Panc1 (cell line): ENCODE measurements at places on chromosomes 6 and 20. TPM values are rescaled to one million over a fixed set of nuclear protein-coding genes. Genes with fewer than 3 reads are reported as not detected.

DNA sequence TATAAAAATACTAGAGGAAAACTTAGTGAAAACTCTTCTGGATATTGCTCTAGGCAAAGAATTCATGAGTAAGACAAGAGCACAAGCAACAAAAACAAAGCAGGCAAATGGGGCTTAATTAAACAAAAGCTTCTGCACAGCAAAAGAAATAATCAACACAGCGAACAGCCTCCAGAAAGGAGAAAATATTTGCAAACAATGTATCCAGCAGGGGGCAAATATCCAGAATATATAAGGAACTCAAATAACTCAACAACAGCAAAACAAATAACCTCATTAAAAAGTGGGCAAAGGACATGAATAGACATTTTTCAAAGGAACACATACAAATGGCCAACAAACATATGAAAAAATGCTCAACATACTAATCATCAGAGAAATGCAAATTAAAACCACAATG is 17.1 kb upstream of the HECA start:
- no peak for DNase-seq

- no peak for DNase-seq
Observed at GRCh38 chr6:90934081-90934480, 347.2 kb upstream of the MAP3K7 start.

- DNase-seq = no peak
Observed at GRCh38 chr6:132188556-132189264, 212.6 kb downstream of the MOXD1 start.

DNA sequence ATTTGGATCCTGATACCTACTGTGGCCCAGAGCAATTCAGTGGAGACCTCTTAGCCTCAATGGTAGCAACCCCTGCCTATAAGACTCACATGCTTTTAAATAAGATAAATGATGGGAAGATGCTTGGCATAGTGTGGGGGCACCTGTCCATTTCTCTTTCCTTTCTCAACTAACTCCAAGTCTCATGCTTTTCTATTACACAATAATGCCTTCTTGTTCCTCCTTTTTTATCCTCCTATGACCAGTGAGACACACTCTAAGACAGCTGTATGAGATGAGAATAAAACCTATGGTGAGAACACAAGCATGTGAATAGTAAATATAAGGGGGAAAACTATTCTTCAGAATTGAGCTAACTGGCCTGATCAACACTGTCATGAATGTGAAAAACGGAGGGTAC is 147.0 kb upstream of the STXBP5 start:
- no peak for DNase-seq

DNA sequence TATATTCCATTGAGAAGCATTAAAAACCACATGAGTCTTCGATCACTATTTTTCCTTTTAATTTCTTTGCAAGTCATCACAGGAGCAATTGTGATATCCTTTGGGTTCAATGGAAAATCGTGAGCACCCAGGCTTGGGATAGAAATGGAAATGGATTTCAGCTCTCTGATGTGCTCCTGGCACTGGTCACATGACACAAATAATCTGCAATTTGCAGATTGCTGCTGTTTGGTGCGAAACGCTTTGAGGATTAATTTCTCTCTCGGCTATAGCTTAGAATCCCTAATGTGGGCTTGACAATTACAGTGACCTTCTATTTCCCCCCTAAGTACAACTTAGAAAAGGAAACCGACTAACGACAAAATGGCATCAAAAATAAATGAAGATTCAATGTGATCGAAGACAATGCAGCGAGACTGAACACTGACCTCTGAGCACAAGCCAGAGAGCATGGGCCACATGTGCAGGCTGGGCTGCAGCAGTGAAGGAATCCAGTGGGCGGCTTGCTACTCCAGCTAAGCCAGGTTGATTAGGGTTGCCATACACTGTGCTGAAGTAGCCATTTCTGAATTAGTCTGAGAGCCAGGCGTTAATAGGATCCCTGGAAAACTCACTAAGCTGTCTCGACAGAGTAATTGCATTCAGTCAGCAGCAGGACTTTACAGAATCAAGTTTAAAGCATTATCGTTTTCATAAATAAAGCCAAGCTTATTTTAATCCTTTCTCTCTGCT is 301.8 kb upstream of the AGPAT4 start:
- DNase-seq = no peak

GRCh38 chr6:117495425-117495824 is 13.0 kb downstream of the DCBLD1 start:
- DNase-seq = no peak

GRCh38 chr6:137756788-137757187 is 110.3 kb upstream of the TNFAIP3 start:
- no peak for DNase-seq

DNA sequence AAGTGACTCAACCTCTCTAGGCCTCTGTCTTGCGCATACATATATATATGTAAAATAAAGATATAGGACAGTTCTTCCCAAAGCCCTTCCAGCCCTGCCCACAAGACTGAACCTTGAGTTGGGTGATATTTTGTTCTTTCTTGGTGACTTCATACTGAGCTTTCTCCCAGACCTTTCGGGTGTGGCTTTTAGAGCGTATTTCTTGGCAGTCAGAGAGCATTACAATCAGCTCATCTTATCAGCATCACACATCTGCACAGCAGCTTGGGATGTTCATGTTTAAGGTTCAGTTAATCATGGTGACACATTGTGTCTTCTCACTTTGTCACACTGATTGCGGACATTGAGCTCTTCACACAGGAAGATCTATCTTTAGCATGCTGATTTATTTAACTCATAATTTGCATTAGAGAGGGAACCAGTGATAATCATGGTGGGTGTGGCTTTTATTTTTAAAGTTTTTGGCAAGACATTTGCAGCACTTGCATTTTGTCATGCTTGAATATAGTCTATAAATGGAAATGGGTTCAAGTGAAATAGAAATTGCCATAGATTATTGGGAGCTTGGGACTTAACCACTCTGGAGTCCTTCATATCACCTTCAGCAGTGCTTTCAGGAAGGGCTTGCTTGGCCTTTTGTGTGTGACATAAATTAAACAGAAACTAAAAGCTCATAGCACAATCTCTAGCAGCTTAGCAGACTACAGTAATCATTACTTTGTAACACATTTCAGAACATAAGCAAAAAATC is 8.3 kb downstream of the KIF3B start:
- DNase-seq = no peak

DNA sequence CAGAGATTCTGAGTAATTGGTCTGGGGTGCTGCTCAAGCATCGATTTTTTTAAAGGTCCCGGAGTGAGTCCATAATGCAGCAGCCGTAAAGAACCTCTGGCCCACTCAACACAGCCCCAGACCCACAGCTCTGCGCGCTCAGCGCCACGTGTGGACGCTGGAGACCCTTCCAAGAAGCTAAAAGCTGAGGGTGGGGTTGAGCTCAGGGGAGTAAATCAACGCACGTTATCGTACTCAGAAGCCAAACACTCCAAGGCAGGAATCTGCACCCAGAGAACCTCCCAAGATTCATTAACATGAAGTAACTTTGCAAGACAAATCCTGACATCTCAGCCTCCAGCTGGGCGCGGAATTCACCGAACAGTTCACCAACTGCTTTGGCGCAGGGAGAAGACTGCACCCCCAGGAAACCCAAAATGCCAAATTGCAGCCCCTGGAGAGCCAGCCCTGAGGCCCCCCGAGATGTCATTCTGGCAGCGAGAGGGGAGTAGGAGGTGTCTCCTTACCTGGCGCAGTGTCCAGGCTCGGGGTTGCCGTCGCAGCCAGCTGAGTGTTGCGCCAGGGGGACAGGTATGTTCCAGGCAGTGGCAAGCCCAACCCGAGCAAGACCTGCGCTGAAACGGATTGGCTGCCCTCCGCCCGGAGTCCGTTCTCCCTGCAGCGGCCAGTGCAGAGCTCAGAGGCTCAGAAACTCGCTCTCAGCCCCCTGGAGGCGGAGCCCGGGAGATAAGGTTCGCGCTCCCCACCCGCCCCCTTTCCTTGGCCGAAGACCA is at the start of gene COL21A1:
COL21A1 (minus strand) TSS at position 700 of the 773 bp plus-strand sequence. CDS start 64,962 bp downstream, outside the sequence.
- DNase-seq = no peak

DNA sequence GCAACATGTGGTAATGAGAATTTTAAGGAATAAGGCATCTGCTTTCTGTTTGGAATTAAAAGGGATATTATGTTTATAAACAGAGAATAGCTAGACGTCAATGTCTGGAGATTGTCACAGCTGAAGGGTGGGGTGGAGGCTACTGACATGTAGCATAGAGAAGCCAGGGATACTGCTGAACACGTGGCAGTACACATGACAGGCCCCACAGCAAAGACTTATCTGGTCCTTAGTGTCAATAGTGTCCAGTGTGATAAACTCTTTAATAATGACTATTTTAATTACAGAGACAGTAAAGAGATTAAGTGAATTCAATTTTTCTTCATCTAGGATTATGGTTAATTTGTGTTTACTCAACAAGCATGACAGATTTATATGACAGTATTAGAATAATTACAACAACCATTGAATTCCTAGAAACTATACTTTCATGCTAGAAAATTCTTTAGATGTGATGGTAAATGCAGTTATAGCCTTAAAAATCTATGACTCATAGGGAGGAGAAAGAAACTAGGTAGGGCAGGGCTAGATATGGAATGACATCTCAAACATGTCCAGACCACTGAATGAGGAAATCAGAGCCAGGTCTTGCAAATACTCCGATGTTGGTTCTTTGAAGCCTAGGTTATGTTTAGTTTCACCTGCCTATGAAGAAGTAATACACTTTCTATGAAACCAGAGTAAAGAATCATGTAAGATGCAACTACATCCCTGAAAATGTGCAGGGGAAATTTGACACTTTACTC is 399.5 kb downstream of the PHF3 start:
- no peak for DNase-seq

GRCh38 chr6:66553441-66553840 is 846.4 kb upstream of the EYS start:
- DNase-seq = no peak

DNA sequence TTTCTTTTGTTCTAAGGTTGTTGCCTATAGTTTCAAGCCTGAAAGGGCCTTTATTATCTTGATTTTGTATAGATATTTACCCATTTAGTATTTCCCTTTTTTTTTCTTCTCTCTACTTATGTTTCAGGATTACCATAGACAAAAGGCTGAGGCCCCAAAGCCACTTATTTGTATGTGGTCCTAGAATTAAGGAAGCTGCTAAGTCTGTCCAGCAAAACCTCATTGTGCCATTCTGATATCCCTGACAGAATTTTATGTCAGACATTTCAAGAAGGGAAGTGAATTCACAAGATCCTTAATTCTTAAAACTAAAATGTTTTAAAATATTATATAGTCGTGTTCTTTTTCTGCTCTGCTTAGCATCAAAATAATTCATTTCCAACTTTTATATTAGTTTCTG is 6.9 kb downstream of the HAO1 start:
- no peak for DNase-seq

DNA sequence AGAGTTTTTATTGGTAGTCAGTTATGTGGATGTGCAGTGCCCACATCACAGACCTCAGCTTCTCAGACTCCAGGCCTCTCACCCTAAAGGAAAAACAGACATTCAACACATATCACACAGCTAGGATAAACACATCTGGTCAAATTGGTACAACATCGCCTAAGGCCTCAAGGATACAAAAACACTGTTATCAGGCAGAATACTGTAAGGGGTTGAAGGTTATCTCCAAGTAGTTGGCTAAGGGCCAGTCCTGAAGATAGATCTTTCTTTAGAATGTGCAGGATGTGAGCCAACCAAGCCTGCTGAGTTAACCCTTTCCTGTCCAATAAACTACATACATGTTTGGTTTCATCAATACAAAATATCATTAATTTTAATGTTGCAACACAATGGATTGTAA is 308.4 kb upstream of the GJE1 start:
- DNase-seq = no peak

DNA sequence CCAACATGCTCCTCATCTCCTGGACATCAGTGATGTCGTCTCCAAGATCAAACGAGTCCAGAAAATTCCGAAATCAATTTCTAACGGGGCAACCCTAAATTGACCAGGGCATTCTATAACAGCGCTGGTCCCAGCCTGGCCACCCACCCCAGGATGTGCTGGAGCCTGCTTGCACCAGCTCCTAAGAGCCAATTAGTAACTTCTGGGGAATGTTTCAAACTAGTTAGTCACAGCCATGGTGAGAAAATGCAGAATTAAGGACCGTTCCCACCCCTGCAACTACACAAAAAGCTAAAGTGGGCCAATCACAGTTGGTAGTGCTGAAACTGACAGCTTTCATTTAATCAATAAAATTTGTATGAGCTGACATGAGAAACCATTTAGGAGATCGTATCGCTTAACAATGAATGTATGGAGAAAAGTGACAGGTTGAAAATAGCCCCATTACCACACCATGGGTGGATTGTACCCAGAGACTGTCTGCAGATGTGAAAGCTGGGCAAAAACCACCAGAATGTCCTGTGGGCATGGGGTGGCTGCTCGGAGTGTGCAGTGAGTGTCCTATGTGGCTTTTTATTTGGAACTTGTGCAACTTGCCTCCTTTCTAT is 165.7 kb upstream of the AFDN start:
- DNase-seq = no peak

GRCh38 chr6:129599467-129599866 is 110.5 kb downstream of the ARHGAP18 start:
- DNase-seq = no peak

DNA sequence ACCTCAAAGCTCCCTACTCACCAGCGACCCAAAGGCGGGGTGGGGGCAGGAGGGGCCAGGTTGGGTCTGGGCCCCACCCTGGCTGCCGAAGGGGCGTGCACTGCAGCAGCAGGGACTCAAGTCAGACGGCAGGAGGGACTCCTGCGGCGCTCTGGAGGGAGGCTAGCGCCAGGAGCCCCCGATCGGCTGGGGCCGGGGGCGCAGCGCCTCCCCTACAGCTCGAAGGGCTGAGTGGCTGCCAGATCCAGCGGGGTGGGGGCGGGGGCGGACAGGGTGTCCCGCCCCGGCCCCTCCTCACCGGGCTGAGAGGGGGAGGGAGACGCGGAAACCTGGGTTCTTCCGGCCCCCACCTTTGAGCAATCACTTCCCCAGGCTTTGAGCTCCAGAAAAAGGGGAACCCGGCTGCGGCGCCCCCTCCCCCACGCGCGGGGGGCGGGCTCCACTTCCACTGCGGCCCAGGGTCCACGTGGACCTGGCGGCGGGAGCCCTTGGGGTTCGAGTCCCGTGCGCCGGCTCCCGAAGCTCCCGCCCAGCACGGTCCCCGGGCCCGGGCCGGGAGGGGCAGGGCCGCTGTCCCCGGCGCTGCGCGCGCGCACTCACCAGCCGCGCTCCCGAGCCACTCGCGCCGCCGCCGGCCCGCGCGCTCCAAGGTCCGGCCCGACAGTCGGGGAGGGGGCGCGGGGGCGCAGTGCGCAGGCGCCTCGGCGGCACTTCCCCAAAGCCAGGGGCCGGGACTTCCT is at the start of gene RGS19:
RGS19 (minus strand) TSS at position 246 of the 740 bp plus-strand sequence. CDS start 2,632 bp downstream, outside the sequence.
- no peak for DNase-seq

- no peak for DNase-seq
Observed at GRCh38 chr6:43845646-43846045, 75.6 kb downstream of the VEGFA start.

TNNC2 gene
- 0.26 TPM for total RNA-seq

DDX27 gene
- 63.4 TPM for total RNA-seq

COL20A1 gene
- 0.23 TPM for total RNA-seq

MOXD1 gene
- total RNA-seq = 0.21 TPM

FGD2 gene
- 0.10 TPM for total RNA-seq

POU3F2 gene
- not detected for total RNA-seq

LINC00237 gene
- total RNA-seq = not detected

SAPCD1 gene
- total RNA-seq = 6.3 TPM

BPIFB4 gene
- total RNA-seq = not detected

DLL1 gene
- total RNA-seq = 2.4 TPM

STX11 gene
- 3.2 TPM for total RNA-seq

FAM209B gene
- total RNA-seq = not detected

DDX43 gene
- total RNA-seq = 24.9 TPM

PHACTR3 gene
- 0.10 TPM for total RNA-seq

TGM3 gene
- not detected for total RNA-seq
